ENCODE measurements at places on chromosomes 7 and 10.
A peak's percentile ranks its signal among the peaks of the same experiment; 100 is the strongest.

DNA sequence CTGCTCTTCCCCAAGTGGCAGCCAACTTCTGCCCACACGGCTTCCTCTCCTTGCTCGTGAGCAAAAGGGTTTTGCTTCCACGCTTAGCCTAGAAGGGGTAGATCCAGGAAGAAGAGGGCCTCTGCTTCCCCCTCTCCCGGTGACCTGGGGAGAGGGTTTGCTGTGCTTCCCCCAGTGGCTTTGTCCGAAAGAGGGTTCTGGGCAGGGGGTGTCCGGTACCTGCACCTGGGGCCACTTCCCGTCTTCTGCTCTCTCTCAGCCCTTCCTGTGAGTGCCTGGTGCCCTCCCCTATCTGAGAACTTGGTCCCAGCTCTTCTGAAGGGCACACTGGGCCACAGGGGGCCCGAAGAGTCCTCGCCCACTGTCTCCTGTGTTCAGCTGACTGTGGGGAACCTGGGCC, 11.3 kb downstream of the JAKMIP3 start:
- no peak for DNase-seq

DNA sequence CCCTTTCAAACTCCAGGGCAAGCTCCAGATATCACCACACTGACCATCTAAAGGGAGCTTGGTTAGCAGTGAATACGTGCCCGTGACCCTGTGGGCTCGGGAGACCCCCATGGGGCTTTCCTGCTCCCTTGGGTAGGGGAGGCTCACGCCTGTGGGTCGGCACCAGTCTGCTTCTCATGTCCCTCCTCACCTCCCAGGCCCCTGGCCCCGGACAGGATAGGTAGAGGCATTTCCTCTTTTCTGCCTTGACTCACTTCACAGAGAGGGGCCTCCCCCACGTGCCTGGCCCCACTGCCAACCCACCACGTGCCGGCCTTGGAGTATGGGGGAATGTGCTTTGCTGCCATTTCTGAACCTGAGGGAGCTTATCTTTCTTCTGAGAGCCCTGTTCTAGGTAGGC, 131.3 kb upstream of the FAM20C start:
- DNase-seq = no peak

GRCh38 chr10:12333380-12334185, 15.8 kb upstream of the CAMK1D start:
- DNase-seq = no peak

DNA sequence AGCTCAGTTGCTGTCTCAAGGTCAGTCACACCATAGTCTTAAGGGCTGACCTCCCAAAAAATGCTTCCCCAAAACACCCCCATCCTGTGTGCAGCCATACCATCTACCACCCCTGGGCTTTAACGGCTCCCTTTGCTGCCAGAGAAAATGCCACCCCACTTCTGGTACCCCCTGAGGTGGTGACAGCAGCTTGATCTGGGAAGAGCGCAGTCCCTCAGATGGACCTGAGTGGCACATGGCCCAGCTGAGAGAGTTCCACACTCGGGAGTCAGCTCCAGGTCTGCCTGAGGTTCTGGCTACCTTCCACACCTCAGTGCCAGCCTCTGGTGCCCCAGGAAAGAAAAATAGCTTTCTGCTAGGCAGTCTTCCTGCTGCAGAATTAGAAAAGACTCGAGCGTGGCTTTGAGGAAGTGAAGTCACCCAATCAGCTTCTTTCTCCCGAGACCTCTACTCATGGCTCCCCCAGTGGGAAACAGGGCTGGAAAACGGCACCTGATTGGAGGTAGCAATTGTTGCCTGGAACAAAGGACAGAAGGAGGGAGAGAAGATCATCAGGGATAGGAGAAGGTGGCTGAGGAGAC, 151.7 kb downstream of the ARHGAP21 start:
- DNase-seq = no peak

DNA sequence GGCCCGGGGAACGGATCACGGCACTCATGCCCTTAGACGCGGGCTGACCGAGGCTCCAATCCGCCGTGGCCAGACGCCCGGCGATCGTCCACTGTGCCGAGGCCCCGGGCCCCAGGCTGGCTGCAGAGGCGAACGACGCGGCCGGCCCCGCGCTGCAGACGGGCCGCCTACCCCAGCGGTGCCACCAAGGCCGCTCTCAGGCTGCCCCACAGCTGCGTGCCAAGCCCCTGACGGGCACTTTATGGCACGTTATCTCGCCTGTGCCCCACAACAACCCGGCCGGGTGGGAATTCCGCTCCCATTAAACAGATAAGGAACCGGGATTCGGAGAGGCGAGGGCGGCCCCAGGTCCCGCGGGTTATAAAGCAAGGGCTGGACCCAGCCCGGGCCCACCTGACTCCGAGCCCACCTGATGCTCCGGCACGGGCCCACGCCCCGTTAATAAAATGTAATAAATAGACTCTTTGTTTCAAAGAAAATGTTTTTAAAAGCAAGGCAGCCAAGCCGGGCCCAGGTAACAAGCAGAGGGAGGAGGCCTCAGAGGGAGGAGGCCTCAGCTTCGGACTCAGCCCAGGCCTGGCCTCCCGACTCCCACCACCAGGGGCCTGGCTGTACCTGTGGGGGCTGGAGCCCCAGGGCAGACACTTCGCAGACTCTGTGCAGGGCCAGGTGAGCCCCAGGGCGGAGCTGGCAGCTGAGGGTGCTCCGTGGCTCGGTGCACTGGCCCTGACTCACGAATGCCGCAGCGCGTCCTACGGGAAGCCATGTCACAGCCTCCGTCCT, 79.7 kb downstream of the FOXL3 start:
- DNase-seq = no peak

DNA sequence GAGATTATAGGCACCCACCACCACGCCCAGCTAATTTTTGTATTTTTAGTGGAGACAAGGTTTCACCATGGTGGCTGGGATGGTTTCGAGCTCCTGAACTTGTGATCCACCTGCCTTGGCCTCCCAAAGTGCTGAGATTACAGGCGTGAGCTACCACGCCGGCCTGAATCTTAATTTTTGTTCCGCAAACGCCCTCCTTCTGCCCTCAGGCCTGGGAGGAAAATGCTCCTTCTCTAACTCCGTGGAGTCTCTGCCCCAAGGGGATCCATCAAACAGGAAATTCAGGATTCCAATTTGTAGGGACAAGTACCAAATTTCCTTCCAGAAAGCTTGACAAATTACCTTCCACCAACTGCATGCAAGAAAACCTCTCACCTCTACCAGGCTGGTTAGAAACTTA, 43.2 kb downstream of the RBAK start:
- DNase-seq = no peak

GRCh38 chr10:14535457-14536130, 204.9 kb upstream of the FRMD4A start:
- no peak for DNase-seq

DNA sequence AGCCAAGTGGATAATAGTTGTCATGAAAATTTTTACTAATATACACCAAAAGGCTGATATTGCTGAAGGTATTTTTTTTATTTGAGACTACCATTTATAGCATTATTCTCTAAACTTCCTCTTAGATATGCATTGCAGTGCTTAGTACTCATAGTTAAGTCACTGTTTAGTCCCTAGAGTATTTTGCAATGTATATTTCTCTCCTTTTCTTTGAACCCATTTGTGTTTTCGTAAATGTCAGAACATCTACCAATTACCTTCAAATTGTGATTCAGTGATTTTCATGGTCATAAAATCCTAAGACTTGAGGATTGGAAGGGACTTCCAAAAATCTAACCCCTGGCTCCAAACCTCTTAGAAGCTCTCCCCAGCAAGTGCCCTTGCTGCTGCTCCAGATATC, 21.5 kb upstream of the CYP26C1 start:
- DNase-seq = no peak

DNA sequence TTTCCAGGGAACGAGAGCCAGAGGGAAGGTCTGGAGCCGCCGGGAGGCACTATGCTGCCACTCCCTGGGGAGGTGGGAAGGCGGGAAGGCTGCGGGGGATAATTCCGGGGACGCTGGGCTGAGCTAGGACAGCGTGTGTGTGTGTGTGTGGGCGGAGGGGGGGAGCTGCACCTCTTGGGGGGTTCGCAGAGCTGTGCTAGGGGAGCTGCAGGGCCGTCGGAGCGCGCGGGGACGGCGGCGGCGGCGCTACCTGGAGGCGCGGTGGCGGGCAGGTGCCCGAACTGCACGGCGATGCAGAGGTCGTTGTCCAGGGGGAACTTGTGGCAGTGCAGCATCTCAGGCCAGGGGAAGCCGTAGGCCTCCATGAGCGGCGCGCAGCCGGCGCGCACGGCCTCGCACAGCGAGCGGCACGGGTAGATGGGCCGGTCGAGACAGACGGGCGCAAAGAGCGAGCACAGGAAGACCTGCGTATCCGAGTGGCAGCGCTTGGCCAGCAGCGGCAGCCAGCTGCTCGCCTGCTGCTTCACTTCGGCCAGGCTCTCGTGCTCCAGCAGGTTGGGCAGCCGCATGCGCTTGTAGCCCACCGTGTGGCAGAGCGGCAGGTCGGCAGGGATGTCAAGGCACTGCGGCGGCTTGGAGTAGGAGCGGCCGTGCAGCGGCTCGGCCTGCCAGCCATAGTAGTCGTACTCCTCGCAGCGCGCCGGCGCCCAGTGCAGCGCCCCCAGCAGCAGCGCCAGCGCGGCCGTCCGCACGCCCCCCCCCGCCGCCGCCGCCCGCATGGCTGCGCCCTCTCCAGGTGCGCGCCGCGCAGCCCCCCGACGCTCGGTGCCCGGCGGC, 526 bp downstream of the SFRP5 start:
- peak; percentile 34 for DNase-seq

DNA sequence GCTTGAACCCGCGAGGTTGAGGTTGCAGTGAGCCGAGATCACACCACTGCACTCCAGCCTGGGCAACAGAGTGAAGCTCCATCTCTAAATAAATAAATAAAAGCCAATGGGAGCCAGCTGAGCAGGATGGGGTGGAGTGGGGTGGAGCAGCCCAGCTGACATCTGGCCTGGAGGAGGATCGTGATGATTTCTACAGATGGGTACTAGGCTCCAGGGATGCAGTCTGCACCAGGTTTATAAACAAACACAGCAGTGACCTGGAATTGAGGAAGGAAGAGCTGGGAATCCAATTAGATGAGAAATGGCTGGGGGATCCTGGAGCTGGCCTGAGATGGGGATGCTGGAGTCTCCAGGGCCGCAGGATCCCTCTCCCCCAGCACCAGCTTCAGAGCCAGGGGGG, 7.3 kb upstream of the GRIFIN start:
- no peak for DNase-seq

GRCh38 chr10:18533896-18534295, 117.5 kb downstream of the NSUN6 start:
- no peak for DNase-seq
